ENCODE measurements at places on chromosomes 4 and X.

DNA sequence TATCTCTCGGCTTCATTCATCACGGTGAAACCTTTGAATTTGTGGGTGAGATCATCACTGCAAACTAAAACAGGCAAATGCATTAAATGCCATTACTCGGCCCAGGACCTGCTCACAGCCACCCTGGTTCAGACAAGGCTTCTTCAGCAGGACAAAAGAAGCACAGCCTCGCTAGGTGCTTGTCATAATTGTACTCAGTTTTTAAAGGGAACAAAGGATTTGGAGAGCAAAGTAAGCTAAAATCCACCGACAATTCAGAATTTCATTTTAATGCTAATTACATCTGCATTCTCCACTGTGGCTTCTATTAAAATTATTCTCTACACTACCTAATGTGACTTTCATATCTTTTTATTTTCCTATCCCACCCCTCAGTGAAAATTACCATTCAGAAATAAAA, 57.0 kb downstream of the PCYT1B start:
- no peak overlapping the region for H3K27ac ChIP-seq
- H3K36me3 ChIP-seq, result no peaks in the 10 kb centered on the region
- H3K4me3 ChIP-seq, result no peak overlapping the region
- no peaks in the 10 kb centered on the region for H3K27me3 ChIP-seq
- no peak for DNase-seq
- H3K4me1 ChIP-seq, result no peaks in the 10 kb centered on the region

GRCh38 chr4:27819246-27819645, 958.6 kb downstream of the STIM2 start:
- H3K36me3 ChIP-seq, result no peaks in the 10 kb centered on the region
- no peak overlapping the region for H3K4me3 ChIP-seq
- no peaks in the 10 kb centered on the region for H3K27me3 ChIP-seq
- DNase-seq, result no peak
- no peak overlapping the region for H3K27ac ChIP-seq
- H3K4me1 ChIP-seq, result no peaks in the 10 kb centered on the region

DNA sequence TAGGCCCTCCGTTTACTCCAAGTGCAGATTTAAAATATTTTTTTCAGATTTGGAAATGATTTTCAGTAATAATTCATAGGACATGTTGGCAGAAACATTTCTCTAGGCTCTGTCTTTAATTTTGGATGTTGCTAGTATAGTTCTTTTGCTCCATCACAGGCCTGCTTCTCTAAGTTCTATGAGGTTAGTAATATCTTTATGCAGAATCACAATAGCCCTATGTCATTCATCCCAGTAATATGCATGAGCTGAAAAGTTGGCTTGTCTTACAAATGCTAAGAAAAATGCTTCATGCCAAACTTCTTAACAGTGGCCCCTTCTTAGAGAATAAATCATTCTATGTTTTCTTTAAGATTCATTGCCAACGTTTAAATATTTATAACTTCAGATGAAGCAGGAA, 148.3 kb upstream of the TLL1 start:
- no peaks in the 10 kb centered on the region for H3K36me3 ChIP-seq
- H3K27ac ChIP-seq, result no peak overlapping the region
- no peak overlapping the region for H3K4me3 ChIP-seq

DNA sequence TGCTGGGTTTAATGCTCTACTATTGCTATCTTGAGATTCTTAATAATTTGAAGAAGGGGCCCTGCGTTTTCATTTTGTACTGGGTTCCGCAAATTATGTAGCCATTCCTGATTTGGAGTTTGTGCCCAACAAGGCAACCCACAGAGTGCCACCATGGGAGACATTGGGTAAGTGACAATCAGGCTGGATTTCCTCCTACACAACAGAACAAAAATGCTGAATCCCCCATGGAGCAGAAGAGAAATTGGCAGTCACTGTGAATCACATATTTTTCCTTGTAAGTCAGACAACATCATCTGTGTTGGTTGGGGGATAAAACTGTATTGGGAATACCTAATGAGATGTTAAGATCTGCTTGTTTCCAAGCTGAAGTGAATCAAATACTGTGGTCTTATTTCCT, 80.9 kb downstream of the CNGA2 start:
- H3K27me3 ChIP-seq, result no peaks in the 10 kb centered on the region
- no peak overlapping the region for H3K4me3 ChIP-seq
- no peaks in the 10 kb centered on the region for H3K36me3 ChIP-seq
- no peaks in the 10 kb centered on the region for H3K4me1 ChIP-seq

DNA sequence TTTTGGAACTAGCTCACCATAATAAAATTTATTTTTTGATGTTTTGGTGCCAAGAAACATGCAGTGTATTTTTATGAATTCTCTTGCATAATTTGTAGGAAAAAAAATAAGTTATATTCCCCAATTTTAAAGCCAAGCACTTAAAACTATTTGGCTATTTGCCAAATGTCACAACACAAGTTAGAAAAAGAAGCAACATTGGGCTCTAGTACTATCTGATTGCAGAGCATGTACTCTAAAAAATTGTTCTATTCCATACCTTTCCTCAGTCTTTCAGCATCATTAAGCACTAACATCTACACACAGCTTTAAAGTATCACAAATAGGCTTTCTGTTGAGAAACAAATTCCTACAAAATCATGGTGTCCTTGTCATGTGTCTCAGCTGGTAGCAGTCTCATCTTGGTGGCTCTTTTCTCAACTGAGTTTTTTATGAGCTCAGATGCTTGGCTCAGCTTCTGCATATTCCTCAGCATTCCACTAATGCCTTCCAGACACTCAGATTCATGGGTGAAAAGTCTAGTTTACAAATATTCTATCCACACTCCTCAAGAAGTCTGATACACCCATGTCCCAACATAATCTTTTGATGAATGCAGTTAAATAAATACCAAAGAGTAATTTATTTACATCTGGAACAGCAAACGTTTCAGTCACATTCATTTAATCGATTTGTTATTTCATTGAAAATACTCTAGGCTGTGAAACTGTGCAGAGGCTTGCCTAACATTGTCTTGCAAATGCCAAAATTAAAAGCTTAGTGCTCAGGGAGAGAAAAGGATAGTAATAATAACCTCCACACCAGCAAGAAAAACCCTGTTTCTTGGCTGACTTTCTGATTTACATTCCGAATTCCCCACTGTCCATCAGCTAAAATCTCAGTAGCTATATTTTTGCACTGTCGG, 2209.9 kb downstream of the PCDH7 start:
- H3K4me1 ChIP-seq, result no peaks in the 10 kb centered on the region
- H3K36me3 ChIP-seq, result no peaks in the 10 kb centered on the region
- no peak for DNase-seq
- H3K27me3 ChIP-seq, result no peaks in the 10 kb centered on the region
- H3K4me3 ChIP-seq, result no peak overlapping the region

GRCh38 chr4:80188457-80188800, 8.9 kb upstream of the PRDM8 start:
- H3K4me3 ChIP-seq, result no peak overlapping the region
- no peaks in the 10 kb centered on the region for H3K36me3 ChIP-seq
- DNase-seq, result no peak
- H3K27ac ChIP-seq, result no peak overlapping the region

GRCh38 chrX:68498508-68499379, at the start of gene YIPF6:
TSS of gene YIPF6 (plus strand) at chrX:68499051. CDS start at chrX:68499067, 16 bp downstream.
- H3K4me3 ChIP-seq, result peak within 1 kb of the TSS; percentile 65
- no peaks in the 10 kb centered on the region for H3K36me3 ChIP-seq
- H3K27ac ChIP-seq, result peak within 1 kb of the TSS; percentile 93
- H3K27me3 ChIP-seq, result no peaks in the 10 kb centered on the region
- H3K4me1 ChIP-seq, result peaks cover 13% of the 10 kb centered on the region
- peak; percentile 87 for DNase-seq

GRCh38 chr4:152417673-152418072, 118.2 kb downstream of the FBXW7 start:
- no peak overlapping the region for H3K4me3 ChIP-seq
- no peaks in the 10 kb centered on the region for H3K4me1 ChIP-seq
- no peak overlapping the region for H3K27ac ChIP-seq
- no peaks in the 10 kb centered on the region for H3K27me3 ChIP-seq

DNA sequence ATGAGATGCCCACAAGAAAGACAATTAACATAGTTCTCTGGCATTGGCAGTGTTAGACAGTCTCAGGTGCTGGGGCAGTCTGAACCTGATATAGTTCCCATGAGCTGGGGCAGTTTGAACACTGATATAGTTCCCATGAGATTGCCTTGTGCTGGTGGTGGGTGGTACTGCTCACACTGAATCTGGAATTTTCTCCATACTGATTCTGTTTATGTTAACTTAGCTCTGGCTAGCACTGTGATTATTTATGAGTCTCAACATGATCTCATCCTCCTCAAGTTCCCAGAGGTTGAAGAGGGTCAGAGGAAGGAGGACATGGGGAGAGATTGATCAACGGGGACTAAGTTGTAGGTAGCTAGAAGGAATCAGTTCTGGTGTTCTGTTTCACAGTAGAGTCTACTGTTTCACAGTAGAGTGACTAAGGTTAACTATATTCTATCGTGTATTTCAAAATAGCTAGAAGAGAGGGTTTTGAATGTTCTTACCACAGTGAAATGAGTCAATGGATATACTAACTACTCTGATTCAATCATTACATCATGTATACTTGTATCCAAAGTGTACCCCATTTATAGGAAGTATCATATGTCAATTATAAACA, 379.9 kb downstream of the ADAM29 start:
- no peaks in the 10 kb centered on the region for H3K36me3 ChIP-seq
- DNase-seq, result no peak
- no peaks in the 10 kb centered on the region for H3K4me1 ChIP-seq
- H3K27ac ChIP-seq, result no peak overlapping the region

DNA sequence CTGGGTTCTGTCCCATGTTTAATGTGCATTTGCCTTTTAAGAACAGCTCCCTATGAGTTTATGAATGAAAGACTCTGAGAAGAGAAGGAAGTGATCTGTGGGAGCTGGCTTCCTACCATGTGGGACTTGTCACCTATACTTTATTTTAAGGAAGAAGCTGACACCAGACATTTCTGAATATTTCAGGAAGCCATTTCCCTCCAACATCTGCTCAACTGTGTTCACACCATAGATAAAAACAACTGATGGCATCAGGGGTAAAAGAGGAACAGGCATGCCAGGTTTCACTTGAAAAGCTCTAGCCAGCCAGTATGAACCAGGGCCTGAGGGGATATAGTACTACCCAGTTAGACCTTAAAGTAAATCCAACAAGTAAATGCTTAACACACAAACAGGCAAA, 116.0 kb downstream of the COL4A6 start:
- H3K4me3 ChIP-seq, result no peak overlapping the region
- no peaks in the 10 kb centered on the region for H3K4me1 ChIP-seq
- no peak for DNase-seq
- no peaks in the 10 kb centered on the region for H3K36me3 ChIP-seq
- H3K27ac ChIP-seq, result no peak overlapping the region

DNA sequence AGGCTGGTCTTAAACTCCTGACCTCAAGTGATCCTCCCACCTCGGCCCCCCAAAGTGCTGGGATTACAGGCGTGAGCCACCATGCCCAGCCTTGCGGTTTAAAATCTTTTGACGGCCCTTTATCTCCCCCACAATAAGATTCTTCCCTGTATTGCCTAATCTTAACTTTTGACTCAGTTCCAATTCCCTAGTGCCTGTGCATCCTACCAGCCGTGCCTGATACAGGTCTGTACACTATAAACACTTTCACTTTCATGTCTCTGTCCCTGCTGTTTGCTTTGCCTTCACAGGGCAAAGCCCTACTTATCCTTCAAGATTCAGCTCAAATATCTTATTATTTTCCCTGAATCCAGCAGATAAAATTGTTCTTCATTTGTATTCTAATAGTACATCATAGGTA, 74.6 kb downstream of the WDR44 start:
- H3K36me3 ChIP-seq, result no peaks in the 10 kb centered on the region
- no peak overlapping the region for H3K4me3 ChIP-seq
- DNase-seq, result no peak
- no peaks in the 10 kb centered on the region for H3K4me1 ChIP-seq
- H3K27ac ChIP-seq, result no peak overlapping the region

DNA sequence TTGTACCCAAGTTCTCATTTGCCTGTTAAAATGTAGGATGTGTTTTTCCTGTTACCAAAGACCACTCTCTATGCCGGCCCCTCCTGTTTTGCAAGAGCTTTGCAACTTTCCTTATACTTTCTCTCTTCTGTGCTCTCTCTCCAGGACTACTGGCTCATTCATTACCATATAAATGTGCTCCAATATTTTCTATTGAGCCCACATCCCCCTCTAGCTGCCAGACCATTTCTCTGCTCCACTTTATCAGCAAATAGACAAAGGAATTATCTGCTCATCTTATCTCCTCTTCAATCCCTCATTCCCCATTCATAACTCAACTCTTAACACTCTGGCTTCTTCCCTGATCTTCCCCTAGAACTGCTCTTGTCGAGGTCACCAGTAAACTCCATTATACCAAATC, 33.6 kb downstream of the RPGR start:
- no peak overlapping the region for H3K27ac ChIP-seq
- DNase-seq, result no peak
- H3K4me3 ChIP-seq, result no peak overlapping the region
- no peaks in the 10 kb centered on the region for H3K4me1 ChIP-seq

DNA sequence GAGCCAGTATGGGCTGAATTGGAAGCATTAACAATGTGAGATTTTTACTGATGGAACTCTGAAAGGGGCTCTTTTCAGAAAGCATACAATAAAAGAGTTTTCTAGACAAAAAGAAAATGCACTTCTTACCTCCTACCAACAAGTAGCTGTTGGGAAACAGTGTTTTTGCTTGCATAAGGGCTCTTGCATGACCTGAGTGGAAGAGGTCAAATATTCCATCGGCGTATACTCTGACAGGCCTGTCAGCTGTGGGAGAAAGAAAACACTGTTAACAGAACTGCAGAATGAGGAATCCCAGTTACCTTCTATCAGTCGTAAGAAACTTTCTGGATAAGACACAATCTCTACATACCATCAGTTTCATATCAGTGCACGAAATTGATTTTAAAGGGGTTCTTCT, 39.5 kb downstream of the PCYT1B start:
- no peak overlapping the region for H3K27ac ChIP-seq
- H3K4me3 ChIP-seq, result no peak overlapping the region
- no peaks in the 10 kb centered on the region for H3K36me3 ChIP-seq

GRCh38 chrX:138908577-138908976, 197.1 kb upstream of the FGF13 start:
- no peak overlapping the region for H3K27ac ChIP-seq
- H3K4me3 ChIP-seq, result no peak overlapping the region
- no peaks in the 10 kb centered on the region for H3K4me1 ChIP-seq
- no peaks in the 10 kb centered on the region for H3K27me3 ChIP-seq
- no peaks in the 10 kb centered on the region for H3K36me3 ChIP-seq

DNA sequence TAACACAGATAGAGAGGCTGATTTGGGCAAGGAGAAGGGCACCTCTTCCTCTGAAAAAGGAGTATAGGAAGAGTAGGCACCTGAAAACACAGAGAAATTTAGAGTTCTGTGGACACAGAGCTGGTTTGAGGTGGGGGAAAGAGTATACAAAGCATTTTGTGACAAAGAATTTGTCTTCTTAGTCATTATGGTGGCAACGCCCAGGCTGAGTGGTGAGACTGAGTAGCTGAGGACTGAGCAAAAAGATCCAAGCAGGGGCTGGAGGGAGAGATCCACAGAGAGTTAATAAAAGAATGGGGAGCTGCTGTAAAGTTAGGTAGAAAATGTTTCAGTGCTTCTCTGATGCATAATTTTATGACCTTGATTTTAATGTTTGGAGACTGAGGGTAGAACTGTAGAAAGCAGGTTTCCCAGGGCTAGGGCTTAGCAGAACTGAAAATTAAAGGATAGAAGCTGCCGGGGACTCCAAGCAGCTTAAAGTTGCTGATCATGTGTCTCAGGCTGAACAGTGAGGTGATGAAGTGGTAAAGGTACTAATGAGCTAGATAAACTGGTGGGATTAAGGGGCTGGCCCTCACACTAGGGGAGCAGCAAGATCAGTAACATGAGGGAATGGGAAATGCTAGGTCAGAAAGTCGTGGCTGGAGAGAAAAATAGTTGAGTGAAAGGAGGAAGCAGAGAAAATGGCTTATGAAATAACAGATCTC, 118.9 kb downstream of the CEP44 start:
- no peaks in the 10 kb centered on the region for H3K36me3 ChIP-seq
- no peaks in the 10 kb centered on the region for H3K4me1 ChIP-seq
- H3K4me3 ChIP-seq, result no peak overlapping the region
- DNase-seq, result no peak
